CD4-positive, alpha-beta T cell treated with Interleukin-2 at 100 ng/mL for 4 hours (primary cell): ENCODE measurements at places on chromosomes 6 and 20.

DNA sequence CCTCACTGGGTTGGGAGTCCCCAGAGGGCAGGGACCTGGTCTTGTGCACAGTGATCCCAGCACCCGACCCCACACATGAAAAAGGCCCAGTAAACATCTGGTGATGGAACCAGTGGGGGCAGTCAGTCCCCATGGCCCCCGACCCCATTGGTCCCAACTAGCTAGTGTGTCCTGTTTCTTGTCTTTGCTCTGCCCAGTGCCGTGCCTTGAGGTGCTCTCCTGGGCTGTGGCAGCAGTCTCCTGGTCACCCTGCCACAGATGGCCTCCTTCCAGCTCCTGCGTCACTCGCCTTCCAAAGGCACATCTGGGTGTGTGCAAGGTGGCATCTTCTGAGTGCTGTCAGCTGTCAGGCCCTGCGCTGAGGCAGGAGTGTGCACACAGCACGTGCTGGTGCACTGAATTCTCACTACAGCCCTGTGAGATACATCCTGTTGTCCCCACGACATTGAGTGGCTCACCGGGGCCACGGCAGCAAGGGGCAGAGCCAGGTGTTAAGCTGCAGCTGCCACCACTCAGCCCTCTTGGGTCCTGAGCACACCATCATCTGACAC, 3.9 kb downstream of the NPEPL1 start:
- DNase-seq, result no peak

- DNase-seq, result no peak
Observed at GRCh38 chr6:106764353-106764980, 135.1 kb downstream of the QRSL1 start.

DNA sequence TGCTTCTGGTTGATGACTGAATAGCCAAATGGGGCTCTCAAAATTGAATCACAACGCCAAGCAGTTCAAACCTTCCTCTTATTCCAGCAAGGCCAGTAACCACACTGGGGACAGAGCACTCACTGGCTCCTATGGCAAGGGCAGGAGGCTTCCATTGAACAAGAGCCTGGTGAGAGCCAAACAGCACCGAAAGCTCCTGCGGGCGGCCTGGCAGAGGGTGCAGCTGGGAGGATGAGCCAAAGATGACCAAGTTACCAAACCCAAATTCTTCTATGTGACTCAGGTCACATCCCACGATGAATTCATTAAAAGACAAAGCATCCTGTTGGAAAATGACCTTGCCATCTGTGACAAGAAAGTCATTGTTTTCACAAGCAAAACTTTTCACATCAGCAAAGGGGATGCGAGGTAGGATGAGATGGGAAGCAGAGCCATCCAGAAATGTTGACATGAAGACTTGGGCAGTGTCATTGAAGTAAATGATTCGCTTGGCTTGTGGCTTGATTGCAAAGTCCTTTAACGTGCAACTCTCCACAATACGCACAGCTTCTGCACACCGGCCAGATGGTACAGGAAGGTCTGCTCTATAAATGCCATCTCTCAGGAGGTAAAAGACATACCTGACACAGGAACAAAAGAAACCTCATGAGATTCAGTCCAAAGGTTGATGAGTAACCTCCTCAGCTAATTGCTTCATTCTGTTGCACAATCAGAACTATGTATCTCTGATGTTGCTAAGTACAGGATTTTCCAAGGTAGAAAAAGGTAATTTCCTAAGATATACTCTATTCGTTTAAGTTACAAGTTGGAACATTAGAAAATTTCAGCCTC, 36.3 kb downstream of the ROS1 start:
- DNase-seq, result no peak

DNA sequence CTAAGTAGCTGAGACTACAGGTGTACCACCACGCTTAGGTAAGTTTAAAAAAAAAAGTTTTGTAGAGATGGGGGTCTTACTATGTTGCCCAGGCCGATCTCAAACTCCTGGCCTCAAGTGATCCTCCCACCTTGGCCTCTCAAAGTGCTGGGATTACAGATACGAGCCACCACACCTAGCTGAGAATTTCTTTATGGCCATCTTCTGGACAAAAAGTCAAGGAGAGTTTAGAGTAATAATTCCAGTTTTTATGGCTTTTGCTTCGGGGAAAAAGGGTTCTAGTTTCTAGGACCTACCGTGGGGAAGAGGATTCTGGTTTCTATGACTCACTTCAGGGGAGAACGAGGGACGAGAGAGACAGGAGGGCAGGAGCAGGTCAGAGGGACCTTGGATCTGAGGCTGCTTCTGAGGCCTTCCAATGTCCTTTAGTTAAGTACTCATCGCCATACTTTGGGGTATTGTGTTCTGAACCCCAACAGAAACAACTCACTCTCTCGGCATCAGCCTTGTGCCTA, 69.3 kb upstream of the IER3 start:
- no peak for DNase-seq

DNA sequence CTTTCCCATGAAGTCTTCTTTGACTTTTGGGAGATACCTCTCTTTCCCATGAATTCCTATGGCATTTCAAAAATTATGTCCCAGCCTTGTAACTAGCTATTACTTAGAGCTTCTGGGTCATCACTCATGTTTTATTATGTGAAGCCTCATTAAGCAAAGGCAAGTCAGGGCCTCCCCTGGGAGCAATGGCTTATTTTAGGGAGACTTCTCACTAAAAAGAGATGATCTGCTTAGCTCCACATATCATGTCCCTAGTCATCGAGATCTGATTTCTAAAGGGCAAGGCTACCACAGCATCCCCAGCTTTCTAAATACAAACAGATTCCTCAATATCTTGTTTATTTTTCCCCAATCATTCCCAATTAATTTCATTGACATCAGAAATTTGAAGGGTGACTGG, 154.0 kb upstream of the MANEA start:
- DNase-seq, result no peak

- no peak for DNase-seq
Observed at GRCh38 chr20:48771542-48771941, 56.3 kb downstream of the PREX1 start.

DNA sequence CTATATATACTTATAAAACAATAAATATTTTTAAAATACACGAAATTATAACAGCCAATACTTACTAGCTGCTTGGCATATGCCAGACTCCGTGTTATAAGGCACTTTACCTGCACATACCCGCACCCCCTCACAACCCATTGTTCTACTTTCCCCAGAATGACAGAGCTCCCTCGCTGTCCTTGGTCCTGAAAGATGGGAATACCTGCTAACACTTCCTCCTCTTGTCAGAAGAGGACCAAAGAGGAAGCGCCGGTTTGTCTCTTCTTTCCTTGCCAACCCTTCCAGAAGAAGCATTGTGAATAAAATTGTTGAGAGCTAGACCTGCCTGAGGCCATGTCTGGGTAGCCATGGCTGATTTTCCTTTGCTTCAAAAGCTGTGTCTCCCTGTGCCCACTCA, 149.3 kb downstream of the PTPRT start:
- DNase-seq, result no peak

GRCh38 chr6:36539814-36540568, 7.3 kb downstream of the STK38 start:
- peak; percentile 40 for DNase-seq

- no peak for DNase-seq
Observed at GRCh38 chr6:125513978-125514377, 212.2 kb upstream of the HDDC2 start.

- no peak for DNase-seq
Observed at GRCh38 chr6:150280703-150281102, 88.1 kb upstream of the IYD start.

DNA sequence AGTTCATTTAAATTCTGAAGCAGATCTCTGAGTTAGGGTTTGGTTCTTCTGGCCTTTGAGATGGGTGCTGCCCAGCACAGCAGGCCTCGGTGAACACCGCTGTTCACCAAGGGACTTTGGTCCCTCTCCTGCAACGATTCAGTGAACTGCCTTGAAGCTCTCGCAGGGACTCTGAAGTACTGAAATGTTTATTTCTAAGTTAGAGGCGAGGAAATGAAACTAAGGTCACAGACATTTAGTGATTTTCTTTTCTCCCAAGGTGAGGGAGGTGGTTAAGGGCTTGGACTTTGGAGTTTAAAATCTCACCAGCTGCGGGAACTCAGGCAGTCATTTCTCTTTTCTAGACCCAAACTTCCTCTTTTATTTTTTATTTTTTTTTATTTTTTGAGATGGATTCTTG, 26.2 kb downstream of the E2F3 start:
- DNase-seq, result no peak

DNA sequence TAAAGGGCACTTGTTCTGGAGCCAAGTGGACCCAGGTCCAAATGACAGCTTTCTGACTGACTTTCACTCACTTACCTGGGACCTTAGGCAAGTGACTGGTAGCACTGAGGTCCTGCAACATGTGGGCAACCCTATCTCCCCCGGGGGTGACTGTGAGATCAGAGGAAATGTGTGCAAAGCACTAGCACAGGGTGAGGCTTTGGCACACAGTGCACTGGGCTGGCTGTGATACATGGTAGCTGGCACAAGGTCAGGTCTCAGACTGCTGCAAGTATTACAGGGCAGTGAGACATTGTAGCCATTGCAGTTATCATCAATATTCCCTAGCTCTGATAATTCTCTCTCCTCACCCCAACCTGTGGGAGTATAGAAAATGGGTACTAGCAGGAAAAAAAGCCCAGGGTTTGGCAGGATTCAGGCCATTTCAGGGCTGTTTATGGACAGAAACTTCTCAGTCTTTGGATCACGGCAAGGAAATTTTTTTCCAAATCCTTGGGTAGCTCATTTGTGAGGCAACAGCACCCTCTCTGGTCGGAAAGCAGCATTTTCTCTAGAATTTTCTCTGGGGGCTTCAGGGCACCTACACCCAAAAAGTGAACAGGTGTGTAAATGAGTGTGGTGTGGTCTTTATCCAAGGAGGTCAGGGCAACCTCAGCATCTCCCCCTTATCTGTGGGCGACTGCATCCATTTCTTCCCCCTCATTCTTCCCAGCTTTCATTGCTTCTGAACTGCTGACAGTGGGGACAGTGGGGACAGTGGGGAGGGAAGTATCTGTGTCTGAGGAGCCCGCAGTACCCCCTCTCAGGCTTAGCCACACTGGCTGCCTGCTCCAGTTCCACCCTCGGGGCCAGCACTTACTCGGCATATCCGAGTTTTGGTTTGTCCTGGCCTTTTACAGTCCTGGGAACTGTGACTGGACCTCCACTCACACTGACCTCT, 148.7 kb upstream of the PHACTR3 start:
- DNase-seq, result no peak

DNA sequence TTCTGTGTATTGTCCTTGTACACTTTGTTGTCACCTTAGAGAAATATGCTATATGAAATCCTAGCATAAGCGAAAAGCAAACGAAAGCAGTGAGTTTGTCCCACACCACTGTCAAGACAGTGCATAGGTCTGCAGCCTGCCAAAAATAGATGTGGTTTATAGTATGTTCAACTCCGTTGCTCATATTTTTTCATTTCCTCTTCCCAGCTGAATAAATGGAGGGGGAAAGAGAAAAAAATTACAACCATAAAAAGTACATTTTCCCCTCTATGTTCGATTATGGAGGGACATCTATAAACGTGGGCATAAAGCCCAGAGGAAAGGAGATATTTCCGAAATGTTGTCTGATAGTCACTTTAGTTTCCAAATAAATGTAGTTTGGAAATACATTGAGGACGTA, 25.8 kb downstream of the PRL start:
- no peak for DNase-seq

GRCh38 chr6:20058912-20059311, 153.4 kb downstream of the MBOAT1 start:
- no peak for DNase-seq

DNA sequence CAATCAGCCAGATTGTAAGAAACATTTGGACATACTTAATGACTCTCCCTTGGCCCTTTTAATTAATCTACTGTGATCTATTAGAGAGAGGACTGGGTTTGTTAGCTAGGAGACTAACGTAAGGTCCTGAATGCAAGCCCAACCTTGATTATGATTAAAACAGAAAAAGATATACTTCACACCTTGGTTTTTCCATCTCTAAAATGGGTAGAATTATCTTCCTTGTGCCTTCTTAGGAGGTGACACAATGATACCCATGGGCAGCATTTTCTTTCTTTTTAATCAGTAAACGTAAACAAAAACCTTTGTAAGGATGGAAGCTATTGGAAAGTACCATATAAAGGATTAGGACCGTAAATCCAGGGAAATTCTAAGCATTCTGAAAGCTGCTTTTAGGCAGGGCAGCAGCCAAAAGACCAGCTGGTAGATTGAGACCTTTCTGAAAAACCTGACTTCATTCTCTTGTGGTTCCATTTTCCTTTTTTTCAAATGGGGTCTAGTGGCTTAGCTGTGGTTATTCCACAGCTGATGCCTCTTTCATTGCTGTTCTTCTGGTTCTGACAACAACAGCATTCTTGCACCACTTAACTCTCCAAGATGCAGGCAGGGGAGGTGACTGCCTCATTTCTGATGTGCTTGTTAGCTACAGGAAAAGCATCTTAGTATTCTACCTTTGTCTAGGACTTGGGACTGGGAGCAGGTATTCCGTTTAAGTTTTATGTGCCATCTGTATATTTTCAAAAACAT, 27.4 kb downstream of the RREB1 start:
- DNase-seq, result no peak

- no peak for DNase-seq
Observed at GRCh38 chr20:58854638-58855471, 2.3 kb downstream of the GNAS start.
